CD4-positive, alpha-beta T cell treated with Interleukin-15 for 4 hours (primary cell): ENCODE measurements at places on chromosomes 3 and 15.

- no peak for DNase-seq
These were observed 36.7 kb downstream of the SPESP1 start for GRCh38 chr15:68966996-68967395.

GRCh38 chr15:23035964-23036566 lies 3.3 kb downstream of the TUBGCP5 start:
- DNase-seq = peak; percentile 59

GRCh38 chr15:26561896-26562295 lies 211.0 kb downstream of the GABRB3 start:
- no peak for DNase-seq

- DNase-seq = no peak
These were observed 885 bp upstream of the LSG1 start for GRCh38 chr3:194672876-194673275.

DNA sequence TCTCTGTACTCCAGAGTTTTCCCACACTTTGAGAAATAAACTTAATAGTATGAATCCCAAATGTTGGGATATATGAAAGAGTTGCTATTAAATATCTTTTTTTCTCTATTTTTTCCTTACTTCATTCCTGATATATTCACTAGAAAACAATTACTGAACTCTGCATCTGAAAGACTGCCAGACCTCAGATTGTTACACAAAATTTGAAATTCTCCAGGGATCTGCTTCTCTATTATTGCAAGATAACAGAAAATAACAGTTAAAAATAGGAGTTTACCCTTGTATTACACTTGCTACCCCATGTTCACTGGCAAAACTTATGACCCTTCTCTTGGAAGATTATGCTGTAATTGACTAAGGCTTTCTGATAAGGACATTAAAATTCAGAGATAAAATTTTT lies 11.7 kb upstream of the P3H2 start:
- DNase-seq = no peak
